Mesenchymal stem cell (in vitro differentiated cells and primary cell): ENCODE measurements at places on chromosomes 3 and 15.

DNA sequence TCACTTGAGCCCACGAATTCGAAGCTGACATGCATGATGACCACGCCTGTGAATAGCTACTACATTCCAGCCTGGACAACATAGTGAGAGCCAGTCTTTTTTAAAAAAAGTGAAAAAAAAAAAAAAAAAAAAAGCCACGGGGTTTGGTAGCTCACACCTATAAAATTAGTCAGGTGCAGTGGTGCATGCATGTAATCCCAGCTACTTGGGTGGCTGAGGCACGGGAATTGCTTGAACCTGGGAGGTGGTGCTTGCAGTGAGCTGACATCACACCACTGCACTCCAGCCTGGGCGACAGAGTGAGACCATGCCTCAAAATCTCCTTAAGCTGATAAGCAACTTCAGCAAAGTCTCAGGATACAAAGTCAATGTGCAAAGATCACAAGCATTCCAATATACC is 44.4 kb downstream of the CSNK1G1 start:
- DNase-seq: no peak

- DNase-seq: no peak
These were observed 233.3 kb upstream of the SLCO3A1 start for GRCh38 chr15:91620229-91620628.

DNA sequence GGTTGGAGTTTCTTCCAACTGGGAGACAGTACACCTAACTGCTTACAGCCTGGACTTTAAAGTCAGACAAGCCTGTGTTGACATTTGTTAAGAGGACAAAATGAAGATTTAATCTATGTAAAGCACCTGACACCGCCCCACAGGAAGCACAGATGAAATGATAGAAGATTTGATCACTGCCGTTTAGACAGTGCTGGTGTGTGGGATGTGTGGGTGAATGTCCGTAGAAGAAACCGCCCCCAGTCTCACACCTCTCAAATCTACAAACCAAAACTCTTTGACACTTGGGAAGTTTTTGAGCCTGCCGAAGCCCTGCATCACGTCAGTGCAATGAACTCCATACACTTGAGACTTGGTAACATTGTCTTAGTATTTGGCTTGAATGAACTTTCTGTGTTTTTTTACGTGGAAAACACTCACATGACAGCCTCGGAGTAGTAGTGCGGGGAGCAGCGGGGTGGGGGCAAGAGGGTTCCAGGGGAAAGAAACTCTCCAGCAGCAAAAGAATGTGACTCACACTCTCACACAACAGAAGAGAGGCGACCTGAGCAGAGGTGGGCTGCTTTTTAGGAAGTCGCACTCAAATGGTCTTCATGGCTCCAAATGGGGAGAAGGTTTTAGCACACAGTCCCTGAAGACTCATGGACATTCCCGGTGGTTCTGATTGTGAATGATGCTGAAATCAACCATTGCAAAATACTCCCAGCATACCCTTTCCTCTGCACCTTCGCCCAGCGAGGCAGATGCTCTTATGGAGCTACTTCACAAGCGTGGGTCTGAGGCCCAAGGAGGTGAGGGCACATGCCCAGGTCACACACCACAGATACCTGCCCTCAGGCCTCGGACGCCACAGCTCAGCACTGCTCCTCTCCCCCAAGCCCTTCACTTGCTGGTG is 79.2 kb downstream of the SRGAP3 start:
- DNase-seq: no peak

DNA sequence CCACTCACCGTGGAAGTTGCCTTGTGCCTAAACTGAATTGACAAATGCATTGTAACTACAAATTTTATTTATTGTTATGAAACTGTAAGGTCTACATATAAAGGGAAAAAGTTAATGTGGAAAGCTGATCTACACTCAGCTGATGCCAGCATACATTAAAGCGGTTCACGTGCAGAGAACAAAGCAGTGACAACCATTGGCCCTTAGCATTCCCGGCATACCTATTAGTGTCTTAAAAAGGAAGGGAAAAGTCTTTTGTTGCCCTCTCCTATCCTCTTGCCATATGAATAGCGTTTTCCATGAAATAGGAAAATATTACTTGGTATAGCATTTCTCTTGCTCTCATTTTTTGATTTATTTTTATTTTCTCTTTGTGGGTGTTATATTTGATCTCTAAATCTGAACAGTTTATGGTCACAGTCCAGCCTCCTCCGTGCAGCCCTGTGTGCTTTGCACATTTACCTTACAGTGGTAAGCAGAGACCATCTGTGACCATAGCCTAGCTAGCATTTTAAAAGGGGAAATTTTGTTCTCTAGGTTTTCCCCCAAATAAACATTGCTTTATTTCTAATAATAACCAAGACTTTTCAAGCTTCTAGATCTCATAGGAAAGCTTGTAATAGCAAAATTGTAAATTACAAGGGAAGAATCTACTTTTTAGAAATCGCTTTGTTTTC is 89.7 kb upstream of the CGNL1 start:
- no peak for DNase-seq

DNA sequence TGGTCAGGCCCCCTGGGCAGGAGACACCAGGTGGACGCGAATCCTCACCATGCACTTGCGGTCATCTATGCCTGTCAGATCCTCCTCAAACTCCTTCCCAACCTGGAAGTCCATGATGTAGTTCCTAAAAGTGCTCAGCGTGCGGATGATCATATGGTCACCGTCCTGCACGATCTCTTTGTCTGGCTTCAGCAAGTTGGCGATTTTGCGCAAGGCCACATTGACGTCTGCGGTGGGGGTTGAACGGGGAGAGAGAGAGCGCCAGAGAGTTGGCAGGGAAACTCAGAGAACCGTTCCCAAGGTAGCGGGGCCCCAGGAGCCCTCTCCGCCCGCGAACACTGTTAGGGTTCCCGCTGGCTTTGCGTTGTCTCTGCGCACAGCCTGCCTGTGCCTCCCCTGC is 809 bp downstream of the RBP1 start:
- DNase-seq: peak; percentile 38

GRCh38 chr3:127135241-127136023 is 57.5 kb upstream of the PRR23E start:
- DNase-seq: peak; percentile 39

GRCh38 chr15:31260646-31261265 is 65.9 kb upstream of the KLF13 start:
- no peak for DNase-seq

DNA sequence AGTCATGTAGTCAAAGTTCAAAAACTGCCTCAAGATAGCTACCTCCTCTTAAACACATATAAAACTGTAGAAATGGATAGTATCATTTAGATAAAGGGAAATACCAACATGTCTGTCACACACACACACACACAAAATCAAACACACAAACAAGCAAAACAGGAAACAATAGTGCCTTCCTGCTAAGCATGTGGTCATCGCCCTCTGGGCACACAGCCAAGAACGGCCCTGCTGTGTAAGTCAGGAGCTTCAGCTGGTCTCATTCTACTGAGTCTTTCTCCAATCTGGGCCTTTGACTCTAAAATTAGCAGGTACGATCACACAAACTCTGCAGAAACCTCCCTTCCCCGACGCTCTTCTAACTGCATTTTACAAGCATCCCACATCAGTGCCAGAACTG is 272.2 kb upstream of the CHRNA7 start:
- DNase-seq: no peak

DNA sequence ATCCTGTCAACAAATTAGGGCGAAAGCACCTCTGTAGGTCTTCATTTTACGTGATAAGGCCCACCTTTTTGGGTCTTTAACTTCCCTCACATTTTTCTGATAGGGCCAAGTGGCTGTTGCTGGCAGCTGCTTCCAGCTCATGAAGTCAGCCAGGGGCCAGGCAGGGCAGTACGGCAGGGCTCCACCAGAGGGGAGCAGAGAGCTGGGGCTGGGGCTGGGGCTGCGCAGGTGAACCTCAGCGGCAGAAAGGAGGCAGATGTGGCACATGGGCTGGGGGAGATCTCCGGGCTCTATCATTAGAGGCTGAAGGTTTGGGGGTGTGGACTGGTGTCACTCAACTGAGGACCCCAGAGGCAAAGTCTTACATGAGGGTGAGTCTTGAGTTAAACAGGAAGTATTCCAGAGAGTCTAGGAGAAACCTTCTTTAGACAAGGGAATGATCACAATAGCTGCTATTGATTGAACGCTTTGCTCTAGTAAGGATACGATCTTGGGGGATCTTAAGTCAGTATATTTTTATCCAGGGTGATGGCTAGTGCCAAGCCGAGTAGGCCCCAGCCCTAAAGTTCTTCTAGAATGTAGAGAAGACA is 62.8 kb upstream of the MEX3B start:
- peak; percentile 38 for DNase-seq

DNA sequence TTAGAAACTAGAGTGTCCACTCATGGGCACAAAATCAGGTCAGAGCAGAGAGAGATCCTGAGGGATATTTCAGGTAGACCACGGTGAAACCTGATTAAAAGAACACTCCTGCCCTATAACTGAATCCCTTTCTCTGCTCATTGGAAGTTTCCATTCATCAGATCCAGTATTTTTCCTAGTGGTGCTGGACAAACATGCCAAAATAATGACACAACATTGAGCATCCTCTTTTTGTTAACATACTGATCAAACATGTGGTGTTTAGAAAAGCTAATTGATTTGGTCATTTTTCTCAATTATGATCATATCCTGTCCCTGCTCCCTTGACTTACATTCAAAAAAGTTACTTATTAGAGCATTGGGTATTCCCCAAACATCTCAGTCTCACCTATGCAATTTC is 27.2 kb downstream of the PTX3 start:
- no peak for DNase-seq

DNA sequence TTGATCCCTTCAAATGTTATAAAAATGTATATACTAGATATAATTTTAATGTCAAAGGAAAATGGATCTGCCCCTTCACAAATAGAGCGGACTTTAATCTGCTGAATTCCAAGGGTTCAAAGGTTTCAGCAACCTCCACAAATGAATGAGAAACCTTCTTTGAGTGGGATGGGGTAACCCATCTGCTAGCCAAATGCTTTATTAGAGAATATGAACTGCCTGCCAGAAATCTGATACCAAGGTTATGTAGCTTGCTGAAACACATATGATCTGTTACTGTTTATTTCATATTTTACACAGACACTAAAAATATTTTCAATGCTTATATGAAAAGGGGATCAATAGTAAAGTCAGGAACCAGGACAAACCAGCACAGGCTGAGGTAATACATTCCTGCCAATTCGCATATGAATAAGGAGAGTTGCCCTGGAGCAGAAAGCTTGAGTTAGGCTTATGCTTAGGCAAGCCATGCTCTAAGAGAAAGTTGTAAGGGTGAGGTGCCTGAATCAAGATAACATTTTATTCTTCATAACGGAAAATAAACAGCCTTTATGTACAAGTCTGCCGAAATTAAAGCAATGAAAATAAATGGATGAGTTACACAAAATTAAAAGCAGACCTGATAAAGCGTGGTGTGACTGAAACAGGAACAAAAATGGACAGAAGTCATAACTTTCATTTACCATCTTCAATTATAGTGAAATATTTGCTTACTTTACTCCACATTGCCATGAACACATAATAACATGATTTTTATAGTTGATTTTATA is 26.5 kb downstream of the PLOD2 start:
- DNase-seq: no peak

DNA sequence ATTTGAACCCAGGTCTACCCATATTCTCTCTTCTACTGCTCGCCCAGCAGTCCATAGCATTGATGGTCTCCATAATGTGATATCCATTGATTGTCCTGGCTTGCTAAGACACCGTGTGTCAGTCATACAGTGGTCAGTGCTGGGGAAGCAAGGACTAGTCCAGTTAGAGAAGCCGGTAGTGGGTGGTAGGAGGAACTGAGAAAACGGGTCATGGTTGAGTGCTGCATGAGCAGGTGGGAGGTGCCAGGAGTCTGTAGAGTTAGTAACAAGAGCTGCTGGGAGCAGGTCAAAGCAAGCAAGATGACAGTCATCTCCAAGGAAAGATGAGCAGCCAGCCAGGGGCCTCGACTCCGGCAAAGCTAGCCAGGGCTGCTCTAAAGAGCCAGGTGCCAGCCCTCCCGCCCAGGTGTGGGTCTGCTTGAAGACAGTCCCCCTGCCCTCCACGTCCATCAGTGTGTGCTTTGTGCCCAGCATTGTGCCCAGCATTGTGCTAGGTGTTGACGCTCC is 29.5 kb upstream of the USP3 start:
- DNase-seq: peak; percentile 42

DNA sequence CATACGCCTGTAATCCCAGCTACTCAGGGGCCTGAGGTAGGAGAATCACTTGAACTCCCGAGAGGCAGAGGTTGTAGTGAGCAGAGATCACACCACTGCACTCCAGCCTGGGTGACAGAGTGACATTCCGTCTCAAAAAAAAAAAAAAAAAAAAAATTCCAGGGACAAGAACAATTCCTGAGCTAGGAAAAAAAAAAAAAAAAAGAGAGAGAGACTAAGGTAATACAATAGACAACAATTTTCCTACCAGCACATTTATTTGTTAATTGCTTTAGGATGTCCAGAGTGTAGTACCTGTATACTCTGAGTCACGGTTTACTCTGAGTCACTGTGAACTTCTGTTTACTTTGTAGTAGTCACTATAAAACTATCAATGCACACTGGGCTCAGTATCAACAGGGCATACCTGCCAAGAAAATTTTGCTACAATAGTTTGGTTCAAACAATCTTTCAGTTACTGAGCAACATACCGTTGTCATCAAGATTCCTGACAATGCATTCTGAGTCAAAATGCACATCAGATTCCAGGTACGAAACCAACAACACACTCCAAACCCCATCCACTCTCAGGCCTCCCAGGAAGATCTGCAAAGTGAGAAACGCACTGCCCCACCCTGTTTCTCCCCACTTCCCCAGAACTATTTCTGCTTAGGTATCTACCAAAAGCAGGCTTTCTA is 28.3 kb downstream of the IGF2BP2 start:
- peak; percentile 62 for DNase-seq

- DNase-seq: no peak
These were observed 169.1 kb upstream of the NSMCE3 start for GRCh38 chr15:29438703-29439055.

GRCh38 chr3:109718850-109719249 is 381.5 kb upstream of the DPPA4 start:
- no peak for DNase-seq

DNA sequence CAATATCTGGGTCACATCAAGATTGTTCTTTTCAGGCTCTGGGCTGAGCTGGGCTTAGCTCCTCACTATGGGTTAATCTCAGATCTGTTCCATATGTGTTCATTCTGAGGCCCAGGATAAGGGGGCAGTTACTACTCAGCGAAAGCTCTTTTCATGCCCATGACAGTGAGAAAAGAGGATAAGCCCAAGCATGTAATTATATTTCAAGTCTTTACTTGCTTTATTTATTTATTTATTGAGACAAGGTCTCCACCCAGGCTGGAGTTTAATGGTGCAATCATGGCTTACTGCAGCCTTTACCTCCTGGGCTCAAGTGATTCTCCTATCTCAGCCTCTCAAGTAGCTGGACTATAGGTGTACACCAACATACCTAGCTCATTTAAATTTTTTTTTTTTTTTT is 44.7 kb upstream of the SELENOK start:
- no peak for DNase-seq

- no peak for DNase-seq
These were observed 70.5 kb downstream of the KLHL25 start for GRCh38 chr15:85723960-85724945.

DNA sequence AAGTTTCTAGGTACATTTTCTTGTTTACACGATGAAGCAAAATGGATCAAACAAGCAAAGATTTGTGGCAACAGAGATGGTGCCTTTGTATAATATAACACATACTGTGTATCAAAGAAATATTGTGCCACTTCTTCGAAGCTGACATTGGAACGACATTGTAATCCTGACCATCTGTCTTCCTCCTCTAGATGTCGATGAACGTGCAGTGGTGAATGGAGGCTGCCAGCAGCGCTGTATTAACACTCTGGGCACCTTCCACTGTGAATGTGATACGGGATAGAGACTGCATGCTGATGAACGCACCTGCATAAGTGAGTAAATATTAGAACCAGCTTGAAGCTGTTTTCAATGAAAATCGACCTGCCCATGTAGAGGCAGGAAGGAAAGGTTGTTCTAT is 613.3 kb upstream of the GOLIM4 start:
- DNase-seq: no peak
